ENCODE measurements at places on chromosomes 11 and 22. TPM values are rescaled to one million over a fixed set of nuclear protein-coding genes. Genes with fewer than 3 reads are reported as not detected.

- H3K27ac ChIP-seq: no peak overlapping the region
- H3K4me1 ChIP-seq: no peaks in the 10 kb centered on the region
- no peak for DNase-seq
- H3K36me3 ChIP-seq: 0 out of 2 replicates have a peak, but pooled peaks cover 1% of the 10 kb centered on the region
Measured at GRCh38 chr22:30033137-30033536, 47.1 kb upstream of the HORMAD2 start.

DNA sequence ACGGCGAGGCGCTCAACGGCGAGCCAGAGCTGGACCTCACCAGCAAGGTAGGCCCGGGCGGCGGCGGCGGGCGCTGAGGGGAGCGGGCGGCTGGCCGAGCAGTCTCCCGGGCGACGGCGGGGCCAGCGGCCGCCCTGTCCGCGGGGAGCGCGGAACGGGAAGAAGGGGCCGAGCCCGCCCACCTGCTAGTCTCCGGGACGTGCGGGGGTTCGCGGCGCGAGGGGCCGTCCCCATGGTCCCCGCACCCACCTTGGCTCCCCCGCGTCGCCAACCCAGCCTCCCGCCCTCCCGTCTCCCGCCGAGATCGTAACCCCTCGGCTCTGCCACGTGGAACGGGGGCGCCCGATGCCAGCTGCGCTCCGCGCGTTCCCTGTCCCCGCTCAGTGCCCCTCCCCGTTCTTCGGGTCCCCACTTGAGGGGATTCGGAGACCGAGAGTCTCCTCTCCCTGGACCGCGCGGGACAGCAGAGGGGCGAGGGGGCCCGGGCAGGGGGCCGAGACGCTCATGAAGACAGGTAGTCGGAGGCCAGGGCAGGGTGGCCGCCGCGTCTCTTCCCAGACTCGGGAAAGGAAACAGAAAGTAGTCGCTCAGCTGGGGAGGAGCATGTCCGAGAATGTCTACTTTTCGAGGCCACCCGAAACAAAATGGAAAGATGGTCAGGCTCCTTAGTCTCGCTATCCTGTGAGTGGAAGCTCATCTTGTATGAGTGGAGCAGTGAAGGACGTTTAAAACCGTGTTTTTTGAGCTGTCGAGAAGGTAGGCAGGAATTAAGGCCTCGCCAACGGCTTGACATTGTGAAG, 557 bp downstream of the GTPBP1 start:
- H3K4me3 ChIP-seq: peak overlapping the region; percentile 83
- peak overlapping the region; percentile 74 for H3K27ac ChIP-seq

DNA sequence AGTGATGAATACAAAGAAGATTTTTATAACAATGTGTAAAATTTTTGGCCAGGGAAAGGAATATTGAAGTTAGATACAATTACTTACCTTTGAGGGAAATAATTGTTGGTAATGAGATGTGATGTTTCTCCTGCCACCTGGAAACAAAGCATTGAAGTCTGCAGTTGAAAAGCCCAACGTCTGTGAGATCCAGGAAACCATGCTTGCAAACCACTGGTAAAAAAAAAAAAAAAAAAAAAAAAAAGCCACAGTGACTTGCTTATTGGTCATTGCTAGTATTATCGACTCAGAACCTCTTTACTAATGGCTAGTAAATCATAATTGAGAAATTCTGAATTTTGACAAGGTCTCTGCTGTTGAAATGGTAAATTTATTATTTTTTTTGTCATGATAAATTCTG, 5.3 kb downstream of the BIRC3 start:
- no peaks in the 10 kb centered on the region for H3K4me1 ChIP-seq
- no peaks in the 10 kb centered on the region for H3K36me3 ChIP-seq
- H3K4me3 ChIP-seq: no peak overlapping the region
- H3K27ac ChIP-seq: no peak overlapping the region
- no peaks in the 10 kb centered on the region for H3K27me3 ChIP-seq

- no peak overlapping the region for H3K4me3 ChIP-seq
- DNase-seq: no peak
- no peaks in the 10 kb centered on the region for H3K4me1 ChIP-seq
- peaks cover 34% of the 10 kb centered on the region for H3K27me3 ChIP-seq
Measured at GRCh38 chr11:2522631-2523255, 77.9 kb downstream of the KCNQ1 start.

DNA sequence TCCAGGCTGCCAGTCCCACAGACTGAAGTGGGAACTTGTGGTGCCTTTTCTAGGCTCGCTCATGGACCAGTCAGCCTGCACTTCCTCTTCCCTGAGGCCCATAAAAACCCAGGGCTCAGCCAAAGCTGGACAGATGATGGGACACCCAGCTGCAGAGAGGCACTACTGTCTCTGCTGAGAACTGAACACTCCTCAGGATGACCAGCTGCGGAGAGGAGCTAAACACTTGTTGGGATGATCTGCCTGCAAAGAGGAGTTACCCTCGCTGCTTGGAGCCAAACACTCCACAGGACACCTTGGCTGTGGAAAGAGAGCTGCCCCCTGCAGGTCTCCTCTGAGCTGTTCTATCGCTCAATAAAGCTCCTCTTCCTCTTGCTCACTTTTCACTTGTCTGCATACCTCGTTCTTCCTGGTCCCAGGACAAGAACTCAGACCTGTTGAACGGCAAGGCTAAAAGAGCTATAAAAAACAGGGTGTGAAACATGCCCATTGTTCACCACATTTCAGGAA, 465.5 kb downstream of the GUCY1A2 start:
- no peaks in the 10 kb centered on the region for H3K27me3 ChIP-seq
- 0 out of 2 replicates have a peak, but pooled peaks cover 7% of the 10 kb centered on the region for H3K4me1 ChIP-seq
- H3K27ac ChIP-seq: no peak overlapping the region
- H3K4me3 ChIP-seq: no peak overlapping the region
- no peaks in the 10 kb centered on the region for H3K36me3 ChIP-seq

DNA sequence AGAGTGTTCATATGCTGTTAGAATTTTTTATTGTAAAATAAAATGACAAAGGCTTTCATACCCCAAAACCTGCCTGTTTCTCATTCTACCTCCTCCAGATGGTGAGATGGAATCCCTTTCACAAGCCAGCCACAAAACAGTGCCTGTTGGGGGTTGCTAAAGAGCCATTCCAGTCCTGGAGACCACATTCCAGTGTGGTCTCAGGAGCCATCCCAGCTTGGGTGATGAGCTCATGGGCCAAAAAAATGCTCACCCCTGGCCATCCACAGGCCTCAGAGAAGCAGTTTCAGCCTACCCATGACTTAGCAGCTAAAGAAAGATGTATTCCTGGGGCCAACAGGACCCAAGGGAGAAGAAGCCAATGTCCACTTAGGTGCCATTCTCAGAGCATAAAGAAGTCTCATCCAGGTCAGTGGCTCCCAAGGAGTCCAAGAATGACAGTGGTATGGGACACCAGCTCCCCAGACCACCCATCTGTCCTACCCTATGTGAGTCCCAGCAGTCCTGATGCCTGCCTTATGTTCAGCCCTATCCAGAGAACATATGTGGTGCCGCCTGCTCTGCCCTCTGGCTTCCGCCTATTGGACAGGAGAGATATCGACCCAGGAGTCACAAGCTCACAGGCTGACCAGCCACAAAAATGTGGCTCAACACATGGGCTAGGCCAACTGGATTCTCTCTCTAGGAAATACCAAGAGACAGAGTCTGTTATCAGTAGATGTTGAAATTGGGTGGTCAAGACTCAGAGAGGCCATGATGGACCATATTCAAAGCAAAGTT, 26.4 kb downstream of the C11orf91 start:
- H3K27ac ChIP-seq: no peak overlapping the region
- H3K4me1 ChIP-seq: no peaks in the 10 kb centered on the region
- H3K27me3 ChIP-seq: peaks cover 2% of the 10 kb centered on the region
- DNase-seq: no peak
- H3K4me3 ChIP-seq: no peak overlapping the region

GRCh38 chr11:124867700-124868099, 2.5 kb downstream of the ROBO3 start:
- H3K36me3 ChIP-seq: no peaks in the 10 kb centered on the region
- peaks cover 32% of the 10 kb centered on the region for H3K4me1 ChIP-seq
- no peak overlapping the region for H3K27ac ChIP-seq
- DNase-seq: peak; percentile 25
- peaks cover 76% of the 10 kb centered on the region for H3K27me3 ChIP-seq

Gene B4GALNT4
- 50.1 TPM for total RNA-seq

Gene BATF2
- 3.9 TPM for total RNA-seq

Gene TMEM86A
- total RNA-seq: 0.07 TPM

Gene KCTD17
- total RNA-seq: 4.5 TPM

Gene SAA2
- not detected for total RNA-seq
